ENCODE measurements at places on chromosomes 16 and 17. TPM values are rescaled to one million over a fixed set of nuclear protein-coding genes. Genes with fewer than 3 reads are reported as not detected.

Gene HSD17B1
- total RNA-seq, result 1.2 TPM

- H3K4me3 ChIP-seq, result no peak overlapping the region
- no peak for DNase-seq
- no peaks in the 10 kb centered on the region for H3K27me3 ChIP-seq
These were observed 61.4 kb downstream of the STH start for GRCh38 chr17:46060461-46060860.

DNA sequence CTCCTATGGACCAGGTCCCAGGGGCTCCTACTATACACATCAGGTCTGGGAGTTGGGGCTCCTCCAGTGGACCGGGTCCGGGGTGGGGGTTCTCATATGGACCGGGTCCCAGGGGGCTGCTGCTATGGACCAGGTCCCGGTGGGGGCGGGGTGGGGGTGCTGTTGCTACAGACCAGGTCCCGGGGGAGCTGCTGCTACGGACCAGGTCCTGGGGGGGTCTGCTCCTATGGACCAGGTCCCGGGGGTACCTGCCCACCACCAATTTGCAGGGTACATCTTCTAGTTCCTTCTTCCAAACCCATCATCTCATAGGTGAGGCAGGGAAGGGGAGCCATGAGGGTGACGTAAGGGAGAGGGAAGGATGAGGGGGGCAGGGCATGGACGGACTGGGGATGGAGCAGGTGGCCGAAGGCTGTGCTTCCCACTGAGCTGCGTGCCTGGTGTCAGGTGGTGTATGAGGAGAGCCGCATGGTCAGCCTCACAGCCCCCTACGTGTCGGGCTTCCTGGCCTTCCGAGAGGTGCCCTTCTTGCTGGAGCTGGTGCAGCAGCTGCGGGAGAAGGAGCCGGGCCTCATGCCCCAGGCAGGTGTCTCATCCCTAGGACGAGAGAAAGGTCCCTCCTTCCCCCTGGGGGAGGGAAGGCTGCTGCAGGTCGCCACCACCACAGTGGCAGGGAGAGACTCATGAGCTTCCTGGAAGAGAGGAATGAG is 6.6 kb downstream of the ENDOV start:
- no peaks in the 10 kb centered on the region for H3K36me3 ChIP-seq
- no peaks in the 10 kb centered on the region for H3K27me3 ChIP-seq
- peaks cover 10% of the 10 kb centered on the region for H3K4me1 ChIP-seq
- H3K27ac ChIP-seq, result no peak overlapping the region
- no peak overlapping the region for H3K4me3 ChIP-seq
- no peak for DNase-seq

Gene EFNB3
- total RNA-seq, result 0.11 TPM

- no peak overlapping the region for H3K27ac ChIP-seq
- DNase-seq, result no peak
- H3K36me3 ChIP-seq, result no peaks in the 10 kb centered on the region
These were observed 451.2 kb upstream of the PSMD7 start for GRCh38 chr16:73845238-73846006.

GRCh38 chr16:19236561-19237209 is 48.8 kb upstream of the CLEC19A start:
- no peaks in the 10 kb centered on the region for H3K36me3 ChIP-seq
- no peaks in the 10 kb centered on the region for H3K4me1 ChIP-seq
- no peaks in the 10 kb centered on the region for H3K27me3 ChIP-seq
- no peak for DNase-seq

DNA sequence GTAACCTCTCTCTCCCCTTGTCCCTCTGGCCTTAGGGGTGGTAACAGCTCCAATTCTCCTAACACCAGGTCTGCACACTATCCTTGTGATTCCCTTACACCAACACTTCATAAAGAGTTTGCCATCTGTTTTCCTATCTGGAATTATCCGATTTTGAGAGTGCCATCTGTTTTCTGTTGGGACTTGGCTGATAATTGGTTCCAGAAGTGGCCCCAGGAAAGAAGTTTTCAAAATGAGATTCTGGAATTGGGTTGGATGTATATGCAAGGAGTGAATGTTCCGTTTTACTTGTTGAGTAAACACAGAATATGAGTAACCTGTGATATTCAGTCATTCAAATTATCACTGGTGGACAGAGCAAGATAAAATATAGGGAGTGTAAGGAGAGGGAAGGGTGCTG is 134.1 kb upstream of the HS3ST3A1 start:
- no peaks in the 10 kb centered on the region for H3K36me3 ChIP-seq
- H3K4me3 ChIP-seq, result no peak overlapping the region
- no peaks in the 10 kb centered on the region for H3K27me3 ChIP-seq
- no peak for DNase-seq

DNA sequence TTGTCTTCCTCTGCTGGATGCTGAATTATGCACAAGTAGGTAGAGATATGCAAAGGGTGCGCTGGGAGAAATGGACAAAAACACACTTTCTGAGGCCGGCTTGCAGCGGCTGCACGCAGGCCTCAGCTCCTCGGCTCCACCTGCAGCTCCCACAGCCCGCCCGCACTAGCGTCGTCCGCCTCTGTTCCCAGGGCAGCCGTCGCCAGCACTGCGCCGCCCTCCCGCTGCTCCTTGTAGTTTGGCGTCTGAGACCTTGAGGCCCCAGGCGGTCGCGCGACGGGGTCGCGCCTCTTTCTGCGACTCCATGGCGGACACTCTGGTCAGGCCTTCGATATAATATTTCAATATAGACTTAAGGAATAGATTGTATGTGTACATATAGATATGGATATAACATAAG is 24.8 kb downstream of the SLFN12 start:
- H3K4me3 ChIP-seq, result no peak overlapping the region
- H3K27ac ChIP-seq, result no peak overlapping the region
- no peaks in the 10 kb centered on the region for H3K27me3 ChIP-seq
- peaks cover 8% of the 10 kb centered on the region for H3K4me1 ChIP-seq

DNA sequence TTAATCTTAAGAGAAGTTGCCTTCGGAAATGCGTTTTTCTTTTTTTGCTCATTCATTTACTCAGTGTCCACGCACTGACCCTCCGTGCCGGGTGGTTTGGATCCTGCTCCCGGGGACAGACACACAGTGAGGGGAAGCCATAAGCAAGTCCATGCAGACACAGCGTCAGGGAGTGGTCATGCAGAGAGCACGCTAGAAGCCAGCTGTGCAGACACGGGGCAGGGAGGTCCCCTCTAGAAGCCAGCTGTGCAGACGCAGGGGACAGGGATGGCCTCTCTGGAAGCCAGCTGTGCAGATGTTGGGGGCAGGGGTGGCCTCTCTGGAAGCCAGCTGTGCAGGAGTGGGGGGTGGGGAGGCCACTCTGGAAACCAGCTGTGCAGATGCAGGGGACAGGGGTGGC is 4.8 kb downstream of the GAA start:
- no peaks in the 10 kb centered on the region for H3K36me3 ChIP-seq
- H3K4me3 ChIP-seq, result no peak overlapping the region
- no peak for DNase-seq
- H3K27me3 ChIP-seq, result no peaks in the 10 kb centered on the region
- no peak overlapping the region for H3K27ac ChIP-seq
- H3K4me1 ChIP-seq, result peaks cover 7% of the 10 kb centered on the region

- no peaks in the 10 kb centered on the region for H3K36me3 ChIP-seq
- no peak for DNase-seq
- H3K4me1 ChIP-seq, result peaks cover 6% of the 10 kb centered on the region
- no peak overlapping the region for H3K4me3 ChIP-seq
- H3K27ac ChIP-seq, result no peak overlapping the region
These were observed 2.0 kb upstream of the C17orf113 start for GRCh38 chr17:42052346-42052877.

- H3K27ac ChIP-seq, result no peak overlapping the region
- H3K27me3 ChIP-seq, result no peaks in the 10 kb centered on the region
- H3K4me3 ChIP-seq, result no peak overlapping the region
- DNase-seq, result no peak
- H3K36me3 ChIP-seq, result peaks cover 1% of the 10 kb centered on the region
These were observed 72.9 kb upstream of the CHMP6 start for GRCh38 chr17:80918731-80919130.

DNA sequence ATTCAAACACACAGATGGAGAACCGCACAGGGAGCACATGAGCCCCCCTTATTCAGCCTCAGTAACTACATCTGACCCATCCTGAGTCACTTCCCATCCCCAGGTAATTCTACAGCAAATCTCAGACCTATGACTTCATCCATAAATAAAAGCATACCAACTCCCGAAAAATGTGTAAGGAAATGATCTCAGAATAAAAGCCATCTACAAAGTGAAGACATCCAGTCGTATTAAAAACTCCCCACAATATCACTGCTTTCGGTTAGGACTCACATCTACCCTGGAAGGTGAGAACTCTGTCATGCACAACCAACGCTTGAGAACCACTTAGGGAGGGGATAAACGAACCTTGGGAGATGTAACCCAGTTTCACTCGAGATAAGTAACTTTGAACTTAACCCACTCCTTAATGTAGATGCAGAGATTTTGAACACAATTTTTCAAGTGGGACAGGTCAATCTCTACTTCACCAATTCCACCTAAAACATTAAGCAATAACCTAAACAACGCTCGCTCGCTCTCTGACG is 1.3 kb downstream of the USP36 start:
- H3K4me1 ChIP-seq, result peaks cover 40% of the 10 kb centered on the region
- H3K27ac ChIP-seq, result peak overlapping the region; percentile 95
- peak; percentile 56 for DNase-seq
- peak overlapping the region; percentile 76 for H3K4me3 ChIP-seq
- peaks cover 29% of the 10 kb centered on the region for H3K36me3 ChIP-seq

GRCh38 chr17:65170839-65171238 is 33.7 kb downstream of the RGS9 start:
- H3K27me3 ChIP-seq, result no peaks in the 10 kb centered on the region
- H3K4me3 ChIP-seq, result no peak overlapping the region
- H3K36me3 ChIP-seq, result no peaks in the 10 kb centered on the region
- H3K27ac ChIP-seq, result no peak overlapping the region
- peaks cover 44% of the 10 kb centered on the region for H3K4me1 ChIP-seq
- no peak for DNase-seq

DNA sequence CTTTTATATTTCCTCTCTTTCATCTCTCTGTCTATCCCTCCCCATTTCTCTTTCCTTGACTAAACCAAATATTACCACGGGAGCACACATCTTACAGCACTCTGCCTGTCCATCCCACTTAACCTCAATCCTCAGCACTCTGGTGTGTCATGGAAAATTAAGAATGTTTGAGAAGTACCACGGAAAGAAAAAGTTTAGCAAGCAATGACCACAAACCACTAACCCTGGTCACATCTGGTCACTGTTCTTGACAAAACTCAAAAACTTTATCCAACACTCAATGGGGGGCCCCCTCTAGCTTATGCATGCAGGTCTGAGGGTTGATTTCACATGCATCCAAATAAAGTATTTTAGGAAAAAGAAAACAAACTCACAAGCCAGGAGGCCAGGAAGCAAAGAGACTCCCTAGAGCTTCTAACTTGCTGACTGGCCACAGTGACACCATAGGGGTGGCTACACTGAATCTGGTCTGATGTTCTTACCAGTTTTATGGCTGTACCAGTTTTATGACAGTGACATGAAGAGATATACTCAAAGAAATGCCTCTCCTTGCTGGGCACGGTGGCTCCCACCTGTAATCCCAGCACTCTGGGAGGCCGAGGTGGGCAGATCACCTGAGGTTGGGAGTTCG is 229.2 kb downstream of the STX8 start:
- no peaks in the 10 kb centered on the region for H3K36me3 ChIP-seq
- no peaks in the 10 kb centered on the region for H3K27me3 ChIP-seq
- H3K4me3 ChIP-seq, result no peak overlapping the region
- H3K4me1 ChIP-seq, result no peaks in the 10 kb centered on the region

DNA sequence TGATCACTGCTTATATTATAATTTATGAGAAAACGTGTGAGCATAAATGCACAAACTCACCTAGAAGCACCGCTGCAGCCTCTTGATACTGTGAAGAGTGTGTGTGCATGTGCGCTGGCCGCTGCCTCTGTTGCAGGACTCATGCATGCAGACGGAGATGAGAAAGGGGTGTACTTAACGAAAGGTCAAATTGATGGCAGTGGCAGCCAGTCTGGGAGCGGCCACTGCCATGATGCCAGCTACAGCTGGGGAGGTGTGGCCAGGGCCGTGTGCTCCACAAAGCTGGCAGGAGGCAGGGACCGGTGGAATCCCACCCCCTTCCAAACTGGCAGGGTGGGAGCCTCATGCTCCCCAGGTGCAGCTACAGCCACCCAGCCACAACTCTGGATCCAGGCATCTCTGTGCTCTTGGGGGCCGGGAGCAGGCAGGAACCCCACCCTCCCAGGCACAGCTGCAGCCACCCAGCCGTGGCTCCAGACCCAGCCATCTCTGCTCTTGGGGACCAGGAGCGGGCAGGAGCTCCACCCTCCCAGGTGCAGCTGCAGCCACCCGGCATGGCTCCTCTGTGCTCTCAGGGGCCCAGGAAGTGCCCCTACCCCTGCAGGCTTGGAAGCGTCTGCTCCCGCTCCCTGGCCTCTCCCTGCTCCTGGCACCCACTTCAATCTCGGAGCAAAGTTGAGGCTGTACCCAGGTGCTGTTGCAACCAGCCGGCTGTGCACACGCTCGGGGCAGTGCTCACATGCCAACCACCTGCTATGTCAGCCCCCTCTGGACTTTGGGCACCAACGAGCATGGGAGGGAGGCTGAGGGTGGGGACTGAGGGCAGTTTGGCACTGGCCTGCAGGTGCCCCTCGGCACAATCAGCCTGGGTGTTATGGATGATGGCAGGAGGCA is 77.5 kb upstream of the CHMP6 start:
- no peak overlapping the region for H3K4me3 ChIP-seq
- no peaks in the 10 kb centered on the region for H3K4me1 ChIP-seq
- peaks cover 8% of the 10 kb centered on the region for H3K36me3 ChIP-seq
- H3K27me3 ChIP-seq, result no peaks in the 10 kb centered on the region

DNA sequence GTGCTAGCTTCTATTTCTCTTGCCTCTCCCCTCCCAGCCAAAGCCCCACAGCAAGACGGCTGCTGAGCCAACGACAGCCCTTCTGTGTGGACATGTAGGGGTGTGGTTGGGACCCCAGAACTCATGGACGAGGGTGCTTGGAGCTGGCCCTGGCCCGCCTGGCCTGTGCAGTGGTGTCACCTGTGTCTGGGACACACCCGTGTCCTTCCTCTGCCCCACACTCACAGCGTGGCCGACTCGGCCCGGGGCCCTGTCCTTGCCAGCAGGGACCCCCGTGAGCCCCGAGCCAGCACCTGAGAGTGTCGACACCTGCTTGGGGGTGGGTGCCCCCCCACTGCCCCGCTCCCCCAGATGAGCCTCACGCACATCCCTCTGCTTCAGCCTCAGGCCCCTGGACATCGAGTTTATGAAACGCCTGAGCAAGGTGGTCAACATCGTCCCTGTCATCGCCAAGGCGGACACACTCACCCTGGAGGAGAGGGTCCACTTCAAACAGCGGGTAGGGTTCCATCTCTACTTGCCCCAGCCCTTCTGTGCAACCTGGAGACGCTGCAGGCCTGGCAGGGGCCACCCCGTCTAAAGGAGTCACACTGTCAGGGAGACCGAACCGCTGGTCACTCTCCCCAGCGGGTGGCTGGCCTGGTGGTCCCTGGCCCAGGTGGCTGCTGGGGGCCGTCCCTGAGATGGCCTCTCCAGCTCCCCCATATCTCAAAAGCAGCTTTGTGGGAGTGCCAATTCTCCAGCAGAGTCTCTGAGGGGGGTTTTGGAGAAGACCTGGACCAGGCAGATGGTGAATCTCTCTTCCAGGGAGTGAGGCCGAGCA is 349.8 kb downstream of the SEC14L1 start:
- no peak overlapping the region for H3K4me3 ChIP-seq
- H3K27me3 ChIP-seq, result no peaks in the 10 kb centered on the region
- no peak for DNase-seq
- no peak overlapping the region for H3K27ac ChIP-seq
- peaks cover 82% of the 10 kb centered on the region for H3K36me3 ChIP-seq

Gene GOSR2
- 89.9 TPM for total RNA-seq

GRCh38 chr16:82062645-82063058 is 27.6 kb downstream of the HSD17B2 start:
- no peak for DNase-seq
- no peak overlapping the region for H3K27ac ChIP-seq
- no peaks in the 10 kb centered on the region for H3K27me3 ChIP-seq
- no peak overlapping the region for H3K4me3 ChIP-seq
- no peaks in the 10 kb centered on the region for H3K4me1 ChIP-seq

Gene KRT17
- not detected for total RNA-seq
